ENCODE measurements at places on chromosomes 1 and 21. TPM values are rescaled to one million over a fixed set of nuclear protein-coding genes. Genes with fewer than 3 reads are reported as not detected.

DNA sequence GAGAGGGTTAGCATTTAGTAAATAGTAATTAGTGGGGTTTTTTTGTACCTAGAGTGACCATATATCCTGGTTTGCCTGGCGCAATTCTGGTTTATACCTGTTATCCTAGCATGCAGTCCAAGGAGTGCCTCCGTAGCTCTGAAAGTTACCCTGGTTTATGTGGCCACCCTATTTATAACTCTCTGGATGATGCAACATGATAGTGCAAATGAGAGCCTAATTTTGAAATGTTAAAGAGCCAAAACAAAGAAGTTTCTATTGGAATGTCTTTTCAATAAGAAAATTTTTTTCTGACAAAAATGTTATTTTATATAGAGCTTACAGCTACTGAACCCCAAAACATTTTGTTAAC is 5.7 kb downstream of the AHCYL1 start:
- no peak overlapping the region for H3K27ac ChIP-seq
- H3K27me3 ChIP-seq, result no peaks in the 10 kb centered on the region
- no peak for DNase-seq

- no peak for DNase-seq
- H3K27me3 ChIP-seq, result no peaks in the 10 kb centered on the region
- H3K36me3 ChIP-seq, result no peaks in the 10 kb centered on the region
These were observed 279.5 kb upstream of the NR5A2 start for GRCh38 chr1:199747984-199748383.

GRCh38 chr1:42658877-42659337 is 684 bp downstream of the PPIH start:
- no peaks in the 10 kb centered on the region for H3K4me1 ChIP-seq
- peak overlapping the region; percentile 85 for H3K4me3 ChIP-seq
- no peaks in the 10 kb centered on the region for H3K27me3 ChIP-seq
- DNase-seq, result no peak
- H3K36me3 ChIP-seq, result peaks cover 4% of the 10 kb centered on the region

GRCh38 chr1:25117233-25117823 is 115.0 kb downstream of the SYF2 start:
- H3K27ac ChIP-seq, result no peak overlapping the region
- H3K4me1 ChIP-seq, result no peaks in the 10 kb centered on the region
- H3K4me3 ChIP-seq, result no peak overlapping the region
- DNase-seq, result no peak
- H3K27me3 ChIP-seq, result no peaks in the 10 kb centered on the region
- no peaks in the 10 kb centered on the region for H3K36me3 ChIP-seq

ATAD3A gene
- 17.7 TPM for total RNA-seq

CTSE gene
- total RNA-seq, result 32.8 TPM
